Activated T-helper 1 cell treated with anti-CD3 and anti-CD28 coated beads, Interleukin-2, amount 50 U/mL, for 16 hours (primary cell): ENCODE measurements at places on chromosomes 7 and 10.

- DNase-seq, result no peak
Measured at GRCh38 chr7:105640956-105641810, 59.9 kb upstream of the EFCAB10 start.

DNA sequence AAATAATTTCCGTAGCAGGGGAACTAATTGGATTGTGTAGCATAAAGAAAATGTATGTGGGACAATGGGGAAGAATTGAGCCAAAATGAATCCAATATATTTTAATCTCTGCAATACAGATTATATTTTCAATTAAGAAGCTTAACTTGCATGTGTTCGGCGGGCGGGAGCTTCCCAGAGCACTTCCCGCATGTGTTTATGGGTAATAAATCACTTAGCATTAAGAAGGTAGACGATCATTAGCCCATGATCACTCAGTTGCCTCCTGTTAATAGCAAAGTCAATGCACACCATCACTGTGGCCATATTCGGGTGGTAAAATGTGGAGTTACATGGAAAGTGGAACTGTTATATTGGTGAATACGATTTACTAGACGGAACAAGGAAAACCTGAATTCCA, 122.9 kb upstream of the INSYN2A start:
- DNase-seq, result no peak

GRCh38 chr7:82729172-82730030, 285.8 kb upstream of the CACNA2D1 start:
- DNase-seq, result no peak

DNA sequence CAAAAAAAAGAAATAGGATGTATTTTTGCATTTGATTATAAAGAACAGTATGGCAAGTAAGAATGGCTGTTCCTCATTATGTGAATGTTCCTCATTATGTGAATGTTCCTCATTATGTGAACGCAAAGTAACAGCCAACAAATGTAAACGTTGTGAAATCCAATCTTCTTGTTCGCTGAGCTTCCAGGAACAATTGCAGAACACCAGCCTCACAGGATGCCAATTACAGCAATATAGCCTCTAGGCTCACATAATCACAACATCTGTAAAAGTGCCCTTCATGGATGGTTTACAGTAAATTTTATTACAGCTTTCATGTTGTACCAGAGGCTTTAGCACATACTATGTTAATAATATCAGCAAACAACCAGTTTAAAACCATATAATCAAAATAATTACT, 71.6 kb downstream of the THSD7A start:
- DNase-seq, result no peak

- no peak for DNase-seq
Measured at GRCh38 chr7:96596120-96596826, 113.4 kb downstream of the SEM1 start.

DNA sequence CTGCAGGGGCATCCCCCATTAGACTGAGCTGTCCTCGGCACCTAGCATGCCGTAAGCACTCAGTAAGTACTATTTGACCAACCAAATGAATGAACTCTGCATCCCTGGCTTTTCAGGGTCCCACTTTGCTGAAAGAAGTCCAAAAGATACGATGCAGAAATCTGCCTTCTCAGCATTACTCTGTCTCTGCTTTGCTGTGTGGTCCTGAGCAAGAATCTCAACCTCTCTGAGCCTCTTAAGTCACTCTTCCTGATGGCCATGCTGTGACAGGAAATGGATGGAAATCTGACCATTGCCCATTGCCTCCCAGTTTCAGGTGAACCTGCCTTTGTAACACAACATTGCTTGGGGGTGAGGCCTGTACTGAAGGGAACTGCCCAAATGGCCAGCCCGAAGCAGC, 48.0 kb downstream of the GPAM start:
- no peak for DNase-seq

DNA sequence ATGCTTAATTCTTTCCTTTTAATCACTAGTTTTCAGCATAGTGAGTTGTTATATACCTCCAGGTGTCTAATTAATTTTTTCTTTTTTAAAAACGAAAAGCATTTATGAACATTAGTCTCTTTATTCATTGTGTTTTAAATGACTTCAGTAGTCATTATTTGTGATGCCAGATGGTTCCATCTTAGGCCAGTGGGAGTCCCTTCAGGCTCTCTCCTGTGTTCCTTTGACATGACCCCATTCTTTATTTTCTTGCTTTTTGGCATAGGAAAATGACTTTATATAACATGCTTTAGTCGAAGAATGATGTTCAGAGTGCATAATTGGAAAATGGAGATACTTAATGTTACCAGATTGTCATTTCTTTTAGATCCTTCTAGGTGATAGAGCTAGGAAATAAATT, 24.4 kb downstream of the MKLN1 start:
- no peak for DNase-seq

GRCh38 chr10:124166431-124167125, 73.2 kb upstream of the CHST15 start:
- no peak for DNase-seq

- DNase-seq, result no peak
Measured at GRCh38 chr7:4017785-4018184, 664.3 kb upstream of the FOXK1 start.

- DNase-seq, result no peak
Measured at GRCh38 chr10:8233832-8234259, 179.4 kb downstream of the GATA3 start.

DNA sequence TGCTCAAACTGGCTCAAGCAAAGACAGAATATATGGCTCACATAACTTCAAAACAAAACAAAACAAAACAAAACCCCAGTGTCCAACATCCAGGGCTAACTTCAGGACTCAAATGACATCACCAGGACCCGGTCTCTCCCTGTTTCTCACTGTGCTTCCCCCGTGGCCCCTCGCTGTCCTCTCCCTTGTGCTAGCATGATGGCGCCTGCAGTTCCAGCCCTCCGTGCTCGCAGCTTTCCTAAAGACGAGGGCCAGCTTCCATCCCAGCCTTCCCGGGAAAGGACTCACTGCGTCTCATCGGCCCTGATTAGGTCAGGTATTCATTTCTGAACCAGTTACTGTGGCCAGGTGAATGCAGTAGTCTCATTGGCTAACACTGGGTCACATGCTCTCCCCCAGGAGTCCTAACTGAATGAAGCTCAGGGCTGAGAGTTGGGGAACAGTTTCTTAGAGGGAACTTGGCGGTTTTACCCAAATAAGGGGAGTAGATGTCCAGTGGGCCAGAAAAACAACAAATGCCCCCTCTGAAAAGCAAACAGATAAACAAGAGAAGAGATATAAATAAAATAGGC, 33.0 kb upstream of the CTBP2 start:
- DNase-seq, result no peak

- DNase-seq, result no peak
Measured at GRCh38 chr7:40211276-40212003, 76.6 kb downstream of the SUGCT start.

GRCh38 chr10:44238212-44238611, 146.7 kb downstream of the CXCL12 start:
- DNase-seq, result no peak

DNA sequence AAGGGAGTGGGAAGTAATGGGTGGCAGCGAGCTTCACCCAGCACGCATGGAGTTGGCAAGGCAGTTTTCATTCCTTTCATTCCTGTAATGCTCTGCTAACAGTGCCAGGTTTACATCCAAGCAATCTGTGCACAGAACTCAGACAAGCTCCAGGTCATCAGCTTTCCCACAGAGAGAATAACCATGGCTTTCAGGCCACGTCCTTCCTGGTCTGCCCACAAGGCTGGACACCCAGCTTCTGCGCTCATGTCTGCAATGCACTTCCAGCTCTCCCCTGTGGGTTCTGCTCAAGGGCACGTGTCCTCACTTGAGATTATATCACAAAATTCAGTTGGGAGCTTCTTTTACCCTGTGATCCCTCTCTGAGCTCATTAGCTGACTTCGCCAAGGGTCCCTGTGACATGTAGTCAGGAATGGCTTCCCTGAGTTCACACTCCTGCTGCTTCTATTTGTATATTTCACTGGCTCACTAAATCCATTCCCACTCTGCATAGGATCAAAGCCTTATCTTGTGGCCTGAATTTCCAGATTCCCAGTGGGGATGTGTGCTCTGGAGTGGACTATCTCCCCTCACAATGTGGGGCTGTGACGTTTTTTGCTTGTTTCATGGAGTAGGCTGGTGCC, 18.6 kb downstream of the AKR1C2 start:
- no peak for DNase-seq

- DNase-seq, result no peak
Measured at GRCh38 chr7:100957832-100958421, 8.6 kb downstream of the MUC3A start.

DNA sequence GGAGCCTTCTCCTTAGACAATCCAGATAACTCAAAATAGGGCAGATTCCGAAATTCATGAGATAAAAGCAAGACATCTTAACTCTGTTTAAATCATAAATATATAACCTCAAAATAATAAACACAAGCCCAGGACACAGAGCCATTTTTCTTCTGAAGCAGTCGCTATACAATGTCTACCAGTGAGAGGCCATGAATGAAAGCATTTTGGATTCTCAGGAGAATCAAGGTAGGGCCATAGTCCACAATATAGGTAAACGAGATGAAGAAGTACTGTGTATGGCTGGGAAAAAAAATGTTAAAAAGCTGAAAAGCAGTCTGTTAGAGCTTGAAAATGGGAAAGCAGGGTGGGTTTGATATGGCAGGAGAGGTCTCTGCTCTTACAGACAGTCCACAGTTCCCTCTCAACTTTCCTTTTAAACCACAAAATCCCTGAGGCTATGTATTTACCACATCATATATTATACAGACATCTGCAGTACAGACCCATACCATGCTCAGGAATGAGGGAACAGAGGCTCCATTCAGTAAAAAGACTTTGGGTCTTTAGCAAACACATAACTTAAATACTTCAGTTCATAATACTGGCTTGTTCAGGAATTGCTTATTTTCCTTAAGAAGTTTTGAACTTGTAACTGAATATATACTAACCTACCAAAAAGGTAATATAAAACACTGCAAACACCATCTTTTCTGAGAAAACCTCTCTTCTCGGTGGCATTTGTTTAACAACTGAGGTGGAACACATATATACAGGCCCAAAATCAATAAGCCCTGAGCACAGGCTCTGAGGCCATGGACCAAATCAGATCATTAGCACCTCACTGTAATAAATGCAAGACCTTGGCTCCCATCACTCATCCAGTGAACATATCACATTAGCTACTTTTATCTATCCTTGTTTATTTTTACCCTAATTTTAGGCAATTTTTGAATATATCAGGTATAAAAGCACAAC, 109.3 kb downstream of the SORBS1 start:
- no peak for DNase-seq

DNA sequence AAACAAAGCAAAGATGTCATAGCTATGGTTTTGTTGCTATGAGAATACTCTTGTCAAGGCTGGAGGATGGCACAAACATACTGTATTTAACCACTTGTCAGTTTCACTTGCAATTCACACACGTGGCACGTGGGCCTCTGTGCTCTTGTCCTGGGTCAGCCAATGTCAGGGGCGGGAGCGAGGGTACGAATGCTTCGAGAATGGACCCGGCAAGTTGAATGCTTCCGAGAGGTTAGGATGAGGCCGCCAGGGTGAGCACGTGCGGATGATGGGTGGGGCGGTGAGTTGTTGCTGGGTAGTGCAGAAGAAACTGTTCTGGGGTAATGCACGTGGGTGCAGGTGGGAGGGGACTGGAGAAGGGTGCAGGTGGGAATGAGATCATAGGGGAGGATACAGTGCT, 10.4 kb upstream of the OCM2 start:
- DNase-seq, result no peak

- DNase-seq, result no peak
Measured at GRCh38 chr10:79053481-79054202, 15.1 kb upstream of the ZMIZ1 start.

GRCh38 chr7:96118449-96119001, 203.4 kb downstream of the SLC25A13 start:
- no peak for DNase-seq

DNA sequence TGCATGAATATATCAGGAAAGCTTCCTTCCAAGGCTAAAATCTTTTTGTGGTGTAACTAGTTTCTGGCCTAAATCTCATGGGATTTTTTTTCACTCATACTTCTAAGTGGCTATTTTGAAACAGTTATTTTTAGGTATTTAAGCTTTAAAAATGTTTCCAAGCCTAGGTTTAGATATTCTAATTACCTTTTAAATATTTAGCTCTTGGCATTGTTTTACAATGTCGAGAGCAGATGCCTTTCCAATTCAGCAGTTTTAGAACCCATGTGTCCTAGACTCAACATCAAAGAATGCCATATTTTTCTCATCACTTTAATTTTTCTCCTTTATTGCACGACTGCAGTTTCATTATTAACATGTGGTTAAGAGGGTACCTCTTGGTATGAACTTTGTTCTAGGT, 27.1 kb upstream of the STOX1 start:
- DNase-seq, result no peak

- DNase-seq, result no peak
Measured at GRCh38 chr10:118595598-118596425, at the start of gene PRLHR. Gene PRLHR, minus strand, starts transcription at chr10:118595648. Its CDS starts 404 bp downstream, at chr10:118595244.

DNA sequence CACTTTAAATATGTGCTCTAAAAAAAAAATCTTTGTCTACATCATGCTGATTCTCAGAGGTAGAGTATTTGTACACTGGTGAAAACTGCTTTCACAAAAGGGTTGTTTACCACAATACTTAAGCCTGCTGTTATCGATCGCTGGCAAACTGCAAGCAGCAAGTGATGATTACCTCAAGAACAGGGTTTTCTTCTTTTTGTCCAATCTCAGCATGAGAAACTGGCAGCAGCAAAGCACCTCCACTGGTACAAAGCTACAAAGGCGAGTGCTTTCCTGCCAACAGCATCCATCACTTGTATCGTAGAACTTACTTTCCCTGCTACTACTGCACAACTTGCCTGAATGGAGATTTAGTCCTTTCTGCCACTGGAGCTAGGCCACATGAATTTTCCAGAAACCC, 276.5 kb downstream of the DGKB start:
- no peak for DNase-seq

GRCh38 chr10:88117869-88118632, 254.6 kb downstream of the PTEN start:
- no peak for DNase-seq

GRCh38 chr7:26948617-26949118, 84.3 kb upstream of the SKAP2 start:
- no peak for DNase-seq

DNA sequence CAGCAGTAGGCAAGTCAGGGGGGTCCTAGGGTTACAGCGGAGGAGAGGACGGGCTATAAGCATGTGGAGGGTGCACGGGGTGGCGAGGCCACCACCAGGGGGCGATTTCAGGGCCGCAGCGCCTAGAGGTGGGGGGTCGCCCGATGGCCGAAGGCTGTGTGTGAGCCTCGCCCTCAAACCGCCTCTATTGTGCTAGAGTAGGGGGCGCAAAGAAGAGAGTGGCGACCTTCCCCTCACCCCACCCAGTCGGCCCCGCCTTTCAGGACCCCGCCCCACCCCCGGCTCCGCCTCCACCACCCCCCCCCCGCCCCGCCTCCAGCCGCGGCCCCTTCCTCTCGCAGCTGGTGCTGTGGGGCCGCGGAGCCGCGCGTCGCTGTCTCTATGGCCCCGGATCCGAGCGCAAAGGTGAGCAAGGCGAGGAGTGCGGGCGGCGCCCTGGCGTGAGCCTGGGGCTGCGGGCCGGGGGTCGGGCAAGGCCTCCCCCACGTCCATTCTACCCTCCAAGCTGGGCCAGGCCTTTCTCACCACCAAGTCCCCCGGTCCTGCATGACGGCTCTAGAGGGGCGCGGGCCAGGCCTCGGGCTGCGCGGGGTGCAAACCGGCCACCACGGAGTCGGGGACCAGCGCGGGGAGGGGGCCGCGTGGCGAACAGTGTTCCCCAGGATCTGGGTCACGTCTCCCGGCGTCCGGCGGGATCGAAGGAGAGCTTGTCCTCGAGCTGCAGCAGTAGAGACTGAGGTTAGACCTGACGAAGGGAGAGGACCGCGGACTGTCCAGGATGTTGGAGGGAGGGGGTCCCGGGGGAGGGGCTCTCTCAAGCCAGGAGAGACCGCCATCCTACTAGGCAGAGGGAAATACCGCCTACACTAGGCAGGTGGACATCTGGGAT, at the start of gene SEMA4G:
Gene SEMA4G, plus strand, starts transcription at position 318 of the 889 bp plus-strand sequence. CDS start 3,409 bp downstream, outside the sequence.
- peak; percentile 13 for DNase-seq
